ENCODE measurements at places on chromosomes 5 and 9.

DNA sequence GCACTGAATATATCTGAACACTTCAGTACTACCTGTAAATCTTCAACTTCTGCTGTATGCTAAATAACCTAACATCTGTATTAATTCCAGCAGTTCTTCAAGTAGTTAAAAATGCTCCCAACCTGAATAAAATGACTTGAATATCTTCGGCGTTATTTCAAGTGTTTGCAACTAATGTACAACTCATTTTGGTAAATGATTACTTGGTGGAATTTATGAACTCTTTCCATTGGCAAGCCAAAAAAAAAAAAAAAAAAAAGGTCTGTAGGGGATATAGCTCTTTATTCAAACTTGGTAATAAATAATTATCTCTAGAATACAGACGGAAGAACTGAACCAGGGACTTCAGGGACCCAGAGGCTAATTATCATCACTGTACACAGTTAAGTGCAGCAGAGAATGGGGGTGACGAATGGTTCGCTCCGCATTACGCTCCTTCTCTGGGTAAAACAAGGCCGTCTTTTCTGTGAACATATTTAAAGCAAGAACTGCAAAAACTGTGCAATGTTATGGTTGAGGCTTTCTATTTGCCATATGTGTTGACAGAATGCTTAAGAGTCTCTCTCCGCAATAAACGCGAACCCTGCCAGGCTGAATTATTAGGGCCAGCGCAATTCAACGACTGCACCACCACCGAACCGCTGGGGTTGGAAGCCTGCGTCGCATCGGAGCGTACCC is 1.9 kb upstream of the ERBIN start:
- peaks cover 11% of the 10 kb centered on the region for H3K4me1 ChIP-seq
- H3K4me3 ChIP-seq = peak overlapping the region; percentile 78

DNA sequence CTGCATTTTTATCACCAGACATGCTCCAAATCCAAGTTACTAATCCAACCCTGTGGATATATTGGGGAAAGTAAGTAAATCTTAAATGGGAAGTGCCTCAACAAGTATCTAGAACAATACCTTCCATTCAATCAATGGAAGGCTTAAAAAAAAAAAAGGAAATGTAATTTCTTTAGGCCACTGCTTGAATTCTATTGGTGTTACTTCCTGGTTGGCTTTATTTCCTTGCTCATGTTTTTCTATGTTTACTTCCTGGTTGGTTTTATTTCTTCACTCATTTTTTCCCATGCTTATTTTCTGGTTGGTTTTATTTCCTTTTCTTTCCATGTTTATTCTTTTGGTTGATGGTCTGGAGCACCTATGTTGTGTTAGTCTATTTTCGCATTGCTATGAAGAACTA is 363.9 kb downstream of the KDM4C start:
- H3K27me3 ChIP-seq = no peaks in the 10 kb centered on the region
- H3K4me3 ChIP-seq = no peak overlapping the region
- H3K27ac ChIP-seq = no peak overlapping the region
- H3K4me1 ChIP-seq = peaks cover 12% of the 10 kb centered on the region

DNA sequence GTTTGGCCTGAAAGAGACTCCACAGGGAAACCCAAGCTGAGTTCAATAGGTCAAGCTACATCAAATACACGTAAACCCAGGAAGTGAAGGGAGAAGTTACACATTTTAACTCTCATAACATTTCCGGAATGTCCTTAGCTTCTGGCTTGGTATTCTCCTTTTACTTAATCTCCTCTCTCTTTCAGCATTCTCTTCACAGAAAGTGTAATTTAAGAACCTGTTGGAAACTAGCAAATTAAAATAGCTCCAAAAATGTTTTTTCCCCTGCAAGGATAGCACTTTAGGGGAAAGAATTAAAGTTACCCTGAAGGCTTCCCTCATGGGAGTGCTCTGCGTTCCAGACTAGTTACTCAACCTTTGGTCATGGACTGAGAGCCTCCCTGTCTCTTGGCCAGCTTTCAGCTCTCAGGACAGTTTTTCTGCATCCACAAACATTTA is 292.7 kb upstream of the TARS1 start:
- H3K27ac ChIP-seq = no peak overlapping the region
- no peaks in the 10 kb centered on the region for H3K4me1 ChIP-seq
- H3K4me3 ChIP-seq = no peak overlapping the region
- H3K27me3 ChIP-seq = no peaks in the 10 kb centered on the region
- no peak for DNase-seq

DNA sequence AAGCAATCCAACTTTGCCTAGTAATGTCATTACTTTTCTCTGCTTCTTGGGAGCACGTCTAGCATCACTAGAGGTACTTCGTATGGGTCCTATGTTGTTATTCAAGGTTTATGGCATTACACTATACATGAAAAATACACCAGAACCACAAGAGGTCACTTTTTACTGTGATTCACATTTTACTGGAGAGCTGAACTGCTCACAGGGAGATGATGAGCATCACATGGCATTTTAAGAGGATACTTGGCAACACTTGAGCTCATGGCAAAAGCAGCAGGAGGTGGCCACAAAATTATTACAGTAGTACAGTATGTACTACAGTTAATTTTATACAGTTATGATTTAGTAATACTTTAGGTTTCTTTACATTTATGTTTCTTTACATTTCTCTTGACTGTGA is 223.4 kb downstream of the PARP8 start:
- H3K27me3 ChIP-seq = no peaks in the 10 kb centered on the region
- no peak for DNase-seq
- H3K4me1 ChIP-seq = no peaks in the 10 kb centered on the region
- no peak overlapping the region for H3K27ac ChIP-seq

DNA sequence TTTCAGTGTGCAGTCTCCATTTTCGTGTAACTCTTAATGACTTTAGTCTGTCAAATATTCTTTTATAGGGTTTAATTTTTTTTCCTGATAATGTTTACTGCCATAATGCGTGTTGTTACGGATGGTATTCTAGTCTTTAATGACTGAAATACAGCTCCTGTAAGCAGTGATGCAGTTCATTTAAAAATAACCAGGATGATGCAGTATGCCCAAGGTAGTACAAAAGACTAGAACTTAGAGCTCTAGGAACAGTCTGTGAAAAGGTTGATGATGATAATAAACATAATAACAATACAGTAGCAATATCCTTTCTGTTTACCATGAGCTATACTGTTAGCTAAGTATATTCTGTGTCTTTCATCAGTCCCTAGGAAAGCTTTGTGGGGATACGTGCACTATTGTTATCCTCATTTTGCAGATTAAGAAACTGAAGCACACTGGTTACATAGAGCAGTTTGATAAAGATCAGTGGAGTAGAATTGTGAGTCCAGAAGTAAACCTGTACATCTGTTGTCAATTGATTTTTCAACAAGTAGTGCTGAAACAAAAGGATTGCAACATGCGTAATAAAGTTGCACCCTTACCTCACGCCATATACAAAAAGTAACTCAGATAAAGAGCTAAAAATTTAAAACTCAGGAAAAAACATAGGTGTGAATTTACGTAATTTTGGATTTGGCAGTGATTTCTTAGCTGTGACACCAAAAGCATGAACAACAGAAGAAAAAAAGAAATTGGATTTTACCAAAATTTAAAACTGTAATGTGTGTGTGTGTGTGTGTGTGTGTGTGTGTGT is 64.5 kb downstream of the MTREX start:
- no peak overlapping the region for H3K4me3 ChIP-seq
- H3K27me3 ChIP-seq = no peaks in the 10 kb centered on the region
- DNase-seq = no peak
- H3K36me3 ChIP-seq = peaks cover 74% of the 10 kb centered on the region
- no peaks in the 10 kb centered on the region for H3K4me1 ChIP-seq
- H3K27ac ChIP-seq = peak overlapping the region; percentile 4

DNA sequence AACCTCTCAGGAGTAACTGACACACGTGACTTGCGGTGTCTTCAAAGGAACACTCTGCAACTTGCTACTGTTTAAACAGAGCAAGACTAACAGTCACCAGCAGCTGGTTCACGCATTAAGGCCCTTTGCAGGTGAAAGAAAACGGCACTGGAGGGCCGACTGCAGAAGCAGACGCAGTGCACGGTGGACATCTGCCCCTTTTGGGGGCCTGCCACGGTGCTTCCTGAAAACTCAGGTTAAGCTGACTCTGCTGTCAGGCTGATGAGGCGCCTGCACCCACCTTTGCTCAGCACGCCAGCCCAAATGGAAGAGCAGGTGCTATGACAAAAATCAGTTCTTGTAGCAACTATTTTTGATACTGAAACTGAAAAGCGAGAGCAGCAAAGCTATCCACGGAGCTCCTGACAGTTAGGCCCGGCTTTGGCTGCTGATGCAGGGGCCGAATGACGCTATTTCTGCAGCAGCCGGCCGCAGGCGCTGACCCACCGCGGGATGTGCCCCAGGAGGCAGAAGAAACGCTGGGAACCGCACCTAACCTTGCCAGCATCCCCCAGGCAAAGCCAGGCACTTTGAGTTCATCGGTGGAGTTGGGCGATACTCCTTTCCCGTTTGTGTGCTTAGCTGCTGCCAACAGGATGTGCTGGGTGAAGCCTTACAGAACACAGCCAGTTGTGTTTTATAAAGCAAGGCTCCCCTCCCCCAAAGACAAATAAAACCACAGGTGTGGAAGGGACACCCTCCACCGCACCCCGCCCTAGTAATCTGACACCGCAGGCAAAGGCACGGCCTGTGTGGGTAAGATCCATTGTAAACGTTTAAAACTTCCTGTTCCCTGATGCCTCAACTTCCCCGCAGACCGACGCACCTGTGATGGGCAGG is 21.1 kb upstream of the TERT start:
- peak; percentile 68 for DNase-seq
- peak overlapping the region; percentile 69 for H3K4me3 ChIP-seq
- peaks cover 55% of the 10 kb centered on the region for H3K4me1 ChIP-seq

DNA sequence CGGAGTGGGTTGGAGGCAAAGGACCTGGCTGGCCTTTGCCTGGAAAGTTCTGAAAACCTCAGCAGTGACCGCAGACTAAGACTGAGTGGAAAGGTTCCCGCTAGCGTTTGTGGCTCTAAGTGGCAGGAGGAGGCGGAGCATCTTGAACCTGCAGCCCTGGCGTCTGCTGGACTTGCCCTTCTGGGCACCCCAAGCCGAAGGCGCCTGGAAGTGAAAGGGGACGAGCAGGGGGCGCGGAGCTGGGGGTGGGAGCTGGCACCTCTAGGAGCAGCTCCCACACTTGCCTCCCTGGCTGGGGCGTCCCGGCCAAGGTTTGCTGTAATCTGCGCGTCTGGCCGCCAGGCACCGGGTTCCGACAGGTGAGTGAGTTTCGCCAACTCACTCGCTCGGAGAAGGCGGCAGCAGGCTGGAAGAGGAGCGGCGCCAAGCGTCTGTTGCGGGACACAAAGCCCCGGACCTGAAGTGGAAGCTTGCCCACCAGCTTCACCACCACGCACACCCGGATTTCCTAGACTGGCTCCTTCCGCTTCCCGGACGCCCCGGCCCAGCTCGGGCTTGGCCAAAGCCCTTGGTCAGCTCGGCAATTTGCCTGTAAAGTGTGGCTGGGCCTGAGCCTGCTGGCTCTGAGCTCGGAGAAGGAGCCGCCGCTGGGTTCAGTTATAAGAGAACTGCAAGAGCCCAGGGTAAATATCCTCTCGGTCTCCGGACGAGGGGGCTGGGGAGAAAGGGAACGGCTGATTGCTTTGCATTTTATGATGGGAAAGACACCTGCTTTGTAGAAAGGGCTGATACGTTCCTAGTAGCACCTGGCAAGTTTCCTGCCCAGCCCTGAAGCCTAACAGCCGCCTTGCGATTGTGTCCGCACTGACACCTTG is at the start of gene GNA14:
Gene GNA14, minus strand, starts transcription at position 89 of the 875 bp plus-strand sequence. CDS start 529 bp downstream, outside the sequence.
- H3K4me1 ChIP-seq = peaks cover 7% of the 10 kb centered on the region
- no peaks in the 10 kb centered on the region for H3K36me3 ChIP-seq
- peak within 1 kb of the TSS; percentile 74 for H3K4me3 ChIP-seq
- peaks cover 52% of the 10 kb centered on the region for H3K27me3 ChIP-seq
- no peak for DNase-seq

DNA sequence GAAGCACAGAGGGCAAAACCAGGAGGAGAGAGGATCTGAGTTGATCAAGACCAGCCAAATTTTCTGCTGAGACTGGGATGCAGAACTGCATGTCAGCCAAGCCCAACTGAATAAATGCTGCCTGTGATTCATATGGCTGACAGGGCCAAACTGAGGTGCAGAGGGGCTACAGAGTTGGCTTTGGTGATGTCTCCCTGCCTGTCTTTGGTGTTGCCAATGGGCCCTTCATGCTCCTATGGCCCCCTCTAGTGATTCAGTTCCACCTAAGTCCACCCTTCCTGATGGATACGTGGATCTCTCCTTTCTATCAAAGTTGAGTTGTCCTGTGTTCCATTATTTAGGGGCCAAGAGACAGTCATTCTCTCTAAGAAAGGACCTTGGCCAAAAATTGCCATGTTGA is 163.6 kb upstream of the TLE4 start:
- H3K36me3 ChIP-seq = no peaks in the 10 kb centered on the region
- DNase-seq = no peak
- no peaks in the 10 kb centered on the region for H3K4me1 ChIP-seq
- no peaks in the 10 kb centered on the region for H3K27me3 ChIP-seq

DNA sequence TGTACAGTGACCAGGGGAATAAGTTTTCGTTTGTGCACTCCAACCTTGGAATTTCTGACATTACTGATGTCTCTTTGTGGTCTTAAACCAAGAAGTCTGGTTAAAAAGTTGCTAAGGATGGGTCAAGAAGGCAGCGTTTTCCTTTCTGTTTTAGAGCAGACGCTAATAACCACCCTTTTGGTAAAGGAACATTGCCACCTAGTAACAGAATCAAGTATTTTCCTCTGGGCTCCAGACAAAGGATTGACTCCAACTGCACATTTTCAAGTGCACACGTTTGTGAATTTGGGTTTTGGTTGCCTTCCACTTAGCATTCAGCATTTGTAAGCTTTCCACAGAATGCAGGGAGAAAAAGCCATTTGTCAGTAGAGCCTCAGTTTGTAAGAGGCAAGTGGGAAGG is 22.2 kb upstream of the CEP78 start:
- H3K27ac ChIP-seq = no peak overlapping the region
- H3K36me3 ChIP-seq = no peaks in the 10 kb centered on the region
- no peaks in the 10 kb centered on the region for H3K27me3 ChIP-seq
- H3K4me1 ChIP-seq = peaks cover 26% of the 10 kb centered on the region

DNA sequence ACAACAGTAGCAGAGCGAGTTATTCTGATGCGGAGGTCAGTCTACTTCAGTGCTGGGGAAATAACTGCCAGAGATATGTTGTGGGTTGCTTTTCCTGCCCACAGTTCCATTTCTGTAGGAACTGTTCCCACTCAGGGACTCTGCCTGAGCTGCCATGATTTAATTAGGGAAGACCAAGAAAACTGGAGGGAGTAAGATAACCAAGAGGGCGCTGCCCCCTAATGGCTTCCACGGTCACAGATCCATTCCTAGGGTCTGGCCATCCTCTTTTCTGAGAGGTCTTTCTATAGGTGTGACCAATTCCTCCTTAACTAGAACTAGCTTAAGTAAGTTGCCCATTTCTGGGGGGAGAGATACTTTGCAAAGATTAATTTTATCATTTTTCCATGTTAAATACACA is 125.9 kb downstream of the APBA1 start:
- no peak overlapping the region for H3K4me3 ChIP-seq
- H3K27me3 ChIP-seq = peaks cover 16% of the 10 kb centered on the region
- DNase-seq = no peak

Measured in activated T-helper 2 cell treated with anti-CD3 and anti-CD28 coated beads, Interferon-gamma antibody, Interleukin-2, Interleukin-4, amounts not matched to agents 10 μg/mL and 5 μg/mL and 100 μg/mL, durations not matched to agents 14 hours and 24 hours and 36 hours (primary cell).